ENCODE measurements at places on chromosomes 16 and 17.

DNA sequence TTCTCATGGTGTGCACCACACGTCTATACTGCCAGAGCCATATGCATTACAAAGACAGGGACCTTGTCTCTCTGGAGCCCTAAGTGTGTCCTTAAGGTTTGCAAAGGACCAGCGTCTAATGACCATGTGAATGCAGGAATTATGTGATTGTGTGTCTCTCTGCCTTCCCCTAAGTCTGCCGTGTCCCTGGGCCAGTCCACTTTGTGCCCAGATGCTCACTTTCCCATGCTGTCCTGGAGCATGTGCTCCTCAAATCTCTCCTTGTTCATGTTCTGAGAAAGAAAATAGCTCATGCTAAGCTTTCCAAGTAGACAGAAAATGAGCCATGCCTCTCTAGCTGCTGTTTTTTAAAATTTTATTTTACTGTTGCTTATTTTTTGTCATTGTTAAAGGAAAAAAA is 125.5 kb downstream of the RBFOX1 start:
- DNase-seq: no peak

DNA sequence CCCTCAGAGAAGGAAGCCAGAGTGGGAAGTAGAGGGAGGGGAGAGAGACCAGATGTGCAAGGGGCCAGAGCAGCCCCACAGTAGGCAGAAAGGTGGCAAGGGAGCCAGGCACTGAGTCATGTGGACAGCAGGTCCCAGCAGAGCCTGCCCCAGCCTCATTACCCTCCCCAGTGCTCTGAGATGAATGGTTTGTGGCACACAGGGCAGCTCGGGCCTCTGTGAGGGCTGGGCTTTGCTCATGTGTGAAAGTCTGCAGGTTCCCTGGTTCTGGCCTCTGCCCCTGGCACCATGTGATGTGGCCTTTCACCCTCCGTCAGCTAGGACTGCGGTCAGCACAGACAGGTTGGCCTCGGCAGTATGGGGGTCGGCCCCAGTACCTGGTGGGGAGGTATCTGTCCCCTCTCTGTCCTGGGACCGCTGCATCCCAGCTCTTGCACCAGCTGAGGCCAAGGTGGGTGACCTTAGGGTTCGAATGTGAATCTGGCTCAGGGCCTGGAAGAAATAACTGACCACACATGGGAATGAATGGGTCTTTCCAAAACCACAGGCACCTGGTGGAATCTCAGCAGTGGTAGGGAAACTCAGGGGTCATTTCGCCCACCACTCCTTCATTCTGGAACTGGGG is 8.9 kb downstream of the LRRC75A start:
- no peak for DNase-seq

- no peak for DNase-seq
Observed at GRCh38 chr16:67161595-67162058, 1.9 kb downstream of the FBXL8 start.

GRCh38 chr16:81740169-81740568 is 38.9 kb upstream of the PLCG2 start:
- no peak for DNase-seq

GRCh38 chr17:29748400-29748799 is 125.7 kb upstream of the CORO6 start:
- DNase-seq: no peak

DNA sequence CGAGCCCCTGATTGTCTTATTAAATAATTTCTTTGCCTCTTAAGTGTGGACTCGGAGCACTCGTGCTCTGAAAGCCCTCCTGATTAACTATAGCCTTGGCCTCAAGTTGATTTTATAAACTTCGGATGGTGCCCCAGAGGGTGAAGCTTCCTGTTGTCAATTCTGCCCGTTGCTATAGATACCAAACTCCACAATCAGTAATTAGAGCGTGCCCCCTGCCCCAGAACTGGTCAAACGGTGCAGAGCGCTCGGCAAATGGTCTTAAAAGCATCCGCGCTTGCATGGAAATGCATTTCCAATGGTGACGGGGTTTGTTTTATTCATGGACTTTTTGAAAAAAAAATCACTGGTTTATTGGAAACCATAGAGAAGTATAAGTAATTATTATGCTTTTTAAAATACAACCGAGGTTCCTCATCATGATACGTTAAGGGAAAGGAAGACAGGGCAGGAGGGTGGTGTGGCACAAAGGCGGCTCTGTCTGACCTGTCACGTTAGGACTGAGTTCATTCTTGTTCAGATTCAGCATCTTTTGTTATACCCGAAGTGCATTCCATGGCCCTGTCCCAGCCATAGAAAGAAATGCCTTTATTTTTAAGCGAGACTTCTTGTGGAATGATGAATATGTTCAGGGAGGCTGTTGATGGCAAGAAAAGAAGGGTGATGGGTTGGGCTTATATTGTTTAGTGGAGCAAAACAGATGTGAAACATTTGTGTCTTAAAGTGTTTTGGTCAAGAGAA is 476.4 kb downstream of the MAF start:
- no peak for DNase-seq

DNA sequence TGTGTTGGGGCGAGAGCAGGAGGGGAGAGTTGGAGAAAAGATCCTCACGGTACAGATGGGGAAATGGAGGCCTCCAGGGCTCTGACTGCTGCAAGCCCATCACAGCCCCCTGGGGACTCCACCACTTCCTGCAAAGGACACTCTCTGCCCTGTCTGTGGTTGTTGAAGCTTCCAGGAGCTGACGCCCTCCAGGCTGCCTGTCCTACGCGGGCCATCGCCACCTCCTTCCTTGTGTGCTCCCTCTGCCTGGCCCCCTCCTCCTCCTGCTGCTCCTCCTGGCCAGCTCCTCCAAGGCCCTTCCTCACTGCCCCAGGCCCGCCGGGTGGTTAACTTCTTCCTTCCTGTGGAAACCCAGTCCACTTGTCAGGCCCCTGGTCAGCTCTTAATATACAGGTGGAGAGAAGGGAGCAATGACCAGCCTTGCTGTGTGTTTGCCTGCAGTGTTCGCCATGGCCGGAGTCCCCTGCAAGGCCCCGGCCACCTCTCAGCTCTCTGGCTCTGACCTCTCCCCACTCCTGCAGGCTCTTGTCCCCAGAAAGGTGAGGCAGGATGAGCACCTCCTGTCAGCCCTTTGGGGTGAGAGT is 18.4 kb upstream of the STAC2 start:
- DNase-seq: no peak
